ENCODE measurements at places on chromosomes 5 and 9.

DNA sequence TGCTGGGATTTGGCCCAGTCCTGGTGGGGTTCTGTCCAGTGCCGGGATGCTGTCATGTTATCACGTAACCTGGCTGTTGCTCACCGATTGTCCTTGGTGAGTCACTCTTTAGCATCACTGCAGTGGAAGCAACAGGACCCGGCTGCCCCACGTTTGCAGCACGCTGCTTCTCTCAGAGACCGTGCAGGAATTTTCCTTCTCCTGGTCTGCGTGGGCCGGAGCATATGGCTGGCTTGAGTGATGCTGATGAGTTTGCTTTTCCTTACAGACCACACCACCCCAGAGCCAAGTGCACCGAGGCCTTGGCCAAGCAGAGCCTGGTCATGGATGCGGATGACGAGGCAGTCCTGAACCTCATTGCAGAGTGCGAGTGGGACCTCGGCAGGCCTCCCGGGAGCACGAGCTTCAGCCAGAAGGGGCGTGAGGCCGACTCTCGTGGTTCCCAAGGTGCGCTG lies 21.4 kb downstream of the CEP72 start:
- DNase-seq: no peak

DNA sequence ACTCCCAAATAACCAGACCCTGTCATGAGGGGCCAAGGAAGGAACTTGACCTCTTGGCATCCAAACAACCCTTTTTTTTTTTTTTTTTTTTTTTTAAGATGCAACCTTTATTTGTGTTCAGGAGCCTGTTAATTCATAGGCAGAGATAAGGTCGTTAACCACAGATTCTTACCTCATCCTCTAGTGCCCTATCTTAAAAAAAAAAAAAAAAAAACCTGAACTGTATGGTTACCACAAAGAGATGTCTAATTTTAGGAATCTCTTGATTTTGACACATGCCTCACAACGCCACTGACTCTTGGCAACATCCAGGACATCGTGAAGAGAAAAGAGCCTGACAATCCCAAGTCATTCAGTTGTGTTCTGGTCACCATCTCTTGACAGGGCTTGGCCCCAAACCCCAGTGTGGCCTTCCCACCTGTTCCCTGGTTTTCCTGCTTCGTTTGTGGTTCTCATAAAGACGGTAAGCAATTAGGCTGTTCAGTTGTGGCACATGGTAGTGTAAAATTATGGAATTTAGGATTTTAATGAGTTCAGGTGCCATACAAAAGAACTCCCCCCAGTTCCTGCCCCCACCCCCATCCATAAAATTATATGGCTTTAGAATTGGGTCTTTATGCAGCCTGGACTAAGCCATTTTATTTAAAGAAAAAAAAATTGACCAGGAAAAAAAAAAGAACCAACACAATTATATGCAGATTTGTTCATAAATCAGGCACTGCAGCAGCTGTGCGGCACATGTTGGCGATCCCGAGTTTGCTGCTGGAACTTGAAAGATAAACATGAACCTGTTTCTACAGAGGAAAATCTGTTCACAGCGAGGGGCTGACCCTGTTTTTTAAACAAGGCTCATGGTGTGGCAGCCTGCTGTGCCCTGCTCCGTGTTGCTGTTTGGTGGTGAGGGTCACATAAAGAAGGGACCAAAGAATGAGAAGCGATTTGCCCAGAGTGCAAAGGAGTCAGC lies 267.8 kb upstream of the CLINT1 start:
- DNase-seq: no peak

DNA sequence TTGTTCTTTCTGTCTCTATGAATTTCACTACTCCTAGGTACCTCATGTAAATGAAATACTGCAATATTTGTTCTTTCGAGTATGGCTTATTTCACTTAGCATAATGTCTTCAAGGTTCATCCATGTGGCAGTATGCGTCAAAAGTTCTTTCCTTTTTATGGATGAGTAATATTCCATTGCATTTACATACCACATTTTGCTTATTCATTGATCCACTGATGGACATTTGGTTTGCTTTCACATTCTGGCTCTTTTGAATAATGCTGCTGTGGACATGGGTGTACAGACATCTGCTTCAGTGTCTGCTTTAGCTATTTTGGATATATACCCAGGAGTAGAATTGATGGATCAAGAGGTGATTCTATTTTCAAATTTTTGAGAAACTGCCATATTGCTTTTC lies 144.2 kb upstream of the PAPPA start:
- DNase-seq: no peak

DNA sequence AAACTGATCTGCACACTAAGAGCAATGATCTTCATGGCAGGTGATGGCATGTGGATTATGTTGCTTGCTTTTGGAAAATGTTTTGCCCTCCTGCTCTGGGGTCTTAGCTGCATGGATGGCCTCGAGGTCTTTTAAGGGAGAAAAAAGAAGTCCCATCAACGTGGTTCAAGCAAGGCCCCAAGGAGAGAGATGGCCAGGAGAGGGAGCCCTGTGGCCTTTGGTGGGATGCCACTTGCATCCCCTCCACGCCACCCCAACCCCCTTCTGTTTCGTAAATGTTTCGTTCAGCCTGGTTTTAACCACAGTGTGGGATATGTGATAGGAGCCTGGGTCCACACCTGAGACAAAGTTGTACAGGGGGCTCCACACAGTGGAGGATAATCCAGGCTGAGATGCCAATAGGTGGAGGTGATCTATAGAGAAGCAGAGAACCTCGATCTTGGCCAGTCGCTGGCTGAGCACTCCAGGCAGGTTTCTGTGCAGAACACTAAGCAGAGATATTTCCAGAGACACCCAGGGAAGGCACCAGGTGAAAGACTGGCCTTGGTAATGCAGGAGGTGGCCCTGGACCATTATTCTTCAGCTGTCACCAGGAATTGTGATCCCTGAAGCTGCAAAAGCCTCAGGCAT lies 25.8 kb upstream of the FRRS1L start:
- no peak for DNase-seq

DNA sequence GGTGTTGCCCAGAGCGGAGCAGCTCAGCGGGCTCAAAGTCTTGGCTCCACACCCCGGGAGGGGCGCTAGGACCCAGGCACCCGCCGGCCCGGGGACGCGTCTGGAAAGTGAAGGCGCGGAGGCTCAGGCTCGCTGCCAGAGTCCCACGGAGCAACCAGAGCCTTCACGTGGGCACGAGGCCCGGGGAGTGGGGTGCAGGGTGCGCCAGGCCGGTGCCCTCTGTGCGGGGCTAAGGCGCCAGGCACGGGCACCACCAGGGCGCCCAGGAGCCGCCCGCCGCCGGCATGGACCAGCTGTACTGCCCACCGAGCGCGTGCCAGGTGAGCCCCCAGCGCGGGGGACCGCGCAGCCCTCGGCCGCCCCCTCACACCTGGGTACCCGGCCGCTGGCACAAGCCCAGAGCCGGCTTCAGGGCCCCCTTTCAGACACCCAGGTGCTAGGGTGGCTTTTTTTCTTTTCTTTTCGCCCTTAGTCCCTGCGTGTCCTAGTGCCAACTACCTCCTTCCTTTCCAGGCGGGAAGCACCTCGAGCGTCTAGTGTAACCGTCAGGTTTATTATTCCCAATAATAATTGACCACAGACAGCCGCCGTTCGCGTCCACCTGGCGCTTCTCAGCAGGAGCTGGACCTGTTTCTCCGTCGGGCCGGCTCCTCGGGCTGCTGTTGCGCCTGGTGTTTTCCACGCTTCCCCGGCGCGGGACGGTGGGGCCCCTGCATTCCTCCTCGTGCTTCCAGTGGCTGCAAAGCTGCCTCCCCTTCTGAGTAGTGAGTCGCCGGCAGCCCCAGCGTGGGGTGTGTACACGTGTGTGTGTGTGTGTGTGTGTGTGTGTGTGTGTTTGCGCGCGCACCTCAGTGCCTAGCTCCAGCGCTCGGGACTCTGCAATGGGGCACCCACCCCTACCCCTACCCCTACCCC lies 30.1 kb upstream of the PDE8B start:
- DNase-seq: no peak

- DNase-seq: no peak
Measured at GRCh38 chr5:180455872-180456271, 38.3 kb upstream of the CNOT6 start.

DNA sequence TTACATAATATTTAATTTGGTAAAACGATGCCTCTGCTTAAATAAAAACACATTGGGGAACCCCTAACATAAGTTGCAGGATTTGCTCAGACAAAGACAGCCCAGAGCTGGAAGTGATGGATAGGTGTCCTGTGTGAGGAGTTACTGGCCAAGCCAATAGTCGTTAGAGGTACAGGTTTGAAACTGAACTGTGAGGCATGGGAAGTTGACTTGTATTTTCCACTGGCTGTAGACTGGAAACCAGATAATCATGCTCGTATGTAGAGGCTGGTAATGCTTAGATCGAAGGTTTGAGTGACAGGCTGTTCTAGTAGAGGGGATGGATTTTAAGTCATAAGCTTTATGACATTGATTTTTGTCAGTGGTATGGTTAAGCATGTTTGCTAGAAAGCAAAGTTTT lies 24.8 kb downstream of the TEK start:
- DNase-seq: no peak

- DNase-seq: no peak
Measured at GRCh38 chr5:3878267-3878666, 282.6 kb downstream of the IRX1 start.

GRCh38 chr9:92666236-92666635 lies 3.7 kb downstream of the IPPK start:
- DNase-seq: no peak

GRCh38 chr5:133386662-133387061 lies 225.7 kb downstream of the FSTL4 start:
- no peak for DNase-seq
